ENCODE measurements at places on chromosomes 13 and 19.

DNA sequence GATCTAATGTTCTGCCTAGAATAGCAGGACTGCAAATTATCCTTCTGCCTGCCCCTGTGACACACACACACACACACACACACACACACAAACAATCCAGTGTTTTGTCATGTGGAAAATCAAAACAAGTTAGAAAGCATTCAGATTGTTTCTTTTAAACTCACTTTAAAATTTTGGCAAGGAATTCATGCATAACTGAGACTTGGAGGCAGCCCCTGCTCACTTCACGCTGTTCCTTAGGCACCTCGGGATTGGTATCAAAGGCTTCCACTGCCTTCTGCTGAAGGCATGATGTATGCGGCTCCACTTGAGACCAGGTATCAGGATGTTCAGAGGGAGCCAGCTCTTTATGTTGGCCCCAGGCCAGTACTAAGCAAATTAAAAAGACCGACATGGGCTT is 158.7 kb downstream of the OXGR1 start:
- no peak for DNase-seq

- no peak for DNase-seq
Measured at GRCh38 chr19:40800997-40801377, 2.0 kb downstream of the EGLN2 start.

GRCh38 chr13:75226733-75227435 is 255.1 kb downstream of the TBC1D4 start:
- DNase-seq = peak; percentile 63

GRCh38 chr19:10454267-10454666 is 33.9 kb downstream of the PDE4A start:
- DNase-seq = no peak

- DNase-seq = no peak
Measured at GRCh38 chr13:94291631-94292322, 187.7 kb downstream of the DCT start.

Measured in activated CD4-positive, alpha-beta T cell treated with anti-CD3 and anti-CD28 coated beads, Interleukin-2, Interleukin-4, amounts not matched to agents 100 ng/mL and 50 ng/mL, durations not matched to agents 16 hours and 8 hours (primary cell).